ENCODE measurements at places on chromosomes 11 and 22.

DNA sequence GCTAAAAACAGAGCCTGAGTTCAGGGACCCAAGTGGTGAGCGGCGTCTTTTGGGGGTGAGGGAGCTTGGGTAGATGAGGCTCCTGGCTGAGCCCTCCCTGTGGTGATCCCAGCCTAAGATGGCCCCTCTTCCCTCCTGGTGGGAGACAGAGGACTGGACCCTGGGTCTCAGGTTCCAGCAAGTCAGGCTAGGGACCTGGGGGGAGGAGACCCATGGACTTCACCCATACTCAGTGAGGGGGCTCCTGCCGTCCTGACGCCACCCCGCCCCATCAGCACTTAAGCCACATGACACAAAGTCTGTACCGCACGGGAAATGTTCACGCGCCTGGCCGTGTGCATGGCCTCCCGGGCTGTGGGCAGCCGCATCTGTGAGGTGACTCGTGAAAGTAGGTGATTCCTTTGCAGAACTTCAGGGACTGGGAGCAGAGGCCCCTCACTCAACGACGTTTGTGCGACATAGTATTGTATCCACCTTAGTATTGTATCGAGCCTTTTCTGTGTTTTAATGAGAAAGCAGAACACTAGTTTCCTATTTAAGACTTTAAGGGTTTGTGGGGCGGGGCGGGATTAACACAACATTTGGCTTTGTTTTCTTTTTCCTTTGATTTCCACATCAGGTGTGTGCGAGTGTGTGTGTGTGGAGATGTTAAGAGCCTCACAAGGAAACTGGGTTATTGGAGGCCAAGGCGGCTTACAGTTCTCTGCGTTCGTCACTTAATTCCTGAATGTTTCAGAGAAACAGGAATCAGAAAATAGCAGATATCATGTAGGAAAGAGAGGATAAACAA is 18.4 kb upstream of the TMEM191C start:
- no peak for DNase-seq

GRCh38 chr22:37805810-37806277 is 1.9 kb upstream of the GCAT start:
- DNase-seq: no peak

GRCh38 chr22:50081426-50082196 is 3.6 kb downstream of the MLC1 start:
- no peak for DNase-seq

DNA sequence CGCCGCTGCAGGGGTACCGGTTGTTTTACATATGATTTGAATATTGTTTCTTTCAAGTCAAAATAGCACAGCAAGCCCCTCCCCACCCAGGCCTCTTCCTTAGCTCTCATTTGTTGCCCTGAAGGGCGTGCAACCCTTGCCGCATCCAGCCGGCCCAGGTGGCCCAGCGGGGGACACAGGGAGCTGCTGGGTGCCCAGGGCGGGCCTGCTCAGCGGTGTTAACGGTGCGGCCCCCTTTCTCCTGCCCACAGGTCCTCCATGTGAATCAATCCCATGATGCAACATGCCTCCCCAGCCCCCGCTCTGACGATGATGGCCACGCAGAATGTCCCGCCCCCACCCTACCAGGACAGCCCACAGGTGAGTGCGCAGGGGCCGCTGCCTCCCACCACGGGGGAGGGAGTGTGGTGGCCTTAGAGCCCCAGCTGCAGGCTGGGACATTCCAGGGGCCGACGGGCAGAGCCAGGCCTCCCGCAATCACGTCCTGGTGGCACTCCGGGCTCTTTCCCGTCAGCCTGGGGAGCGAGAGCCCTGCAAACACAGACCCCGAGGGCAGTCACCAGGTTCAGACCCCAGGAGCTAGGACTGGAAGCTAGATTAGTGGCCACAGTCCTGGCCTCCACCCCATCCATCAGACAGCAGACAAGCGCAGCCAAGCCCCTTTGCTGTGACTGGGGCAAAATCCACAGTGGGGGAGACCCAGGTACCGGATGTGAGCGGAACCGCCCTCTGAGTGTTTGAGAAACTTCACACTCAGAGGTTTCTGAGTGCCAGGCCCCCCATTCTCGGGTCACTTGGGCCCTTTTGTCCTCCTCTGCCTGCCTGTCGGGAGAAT is 144.8 kb downstream of the FEZ1 start:
- DNase-seq: no peak

DNA sequence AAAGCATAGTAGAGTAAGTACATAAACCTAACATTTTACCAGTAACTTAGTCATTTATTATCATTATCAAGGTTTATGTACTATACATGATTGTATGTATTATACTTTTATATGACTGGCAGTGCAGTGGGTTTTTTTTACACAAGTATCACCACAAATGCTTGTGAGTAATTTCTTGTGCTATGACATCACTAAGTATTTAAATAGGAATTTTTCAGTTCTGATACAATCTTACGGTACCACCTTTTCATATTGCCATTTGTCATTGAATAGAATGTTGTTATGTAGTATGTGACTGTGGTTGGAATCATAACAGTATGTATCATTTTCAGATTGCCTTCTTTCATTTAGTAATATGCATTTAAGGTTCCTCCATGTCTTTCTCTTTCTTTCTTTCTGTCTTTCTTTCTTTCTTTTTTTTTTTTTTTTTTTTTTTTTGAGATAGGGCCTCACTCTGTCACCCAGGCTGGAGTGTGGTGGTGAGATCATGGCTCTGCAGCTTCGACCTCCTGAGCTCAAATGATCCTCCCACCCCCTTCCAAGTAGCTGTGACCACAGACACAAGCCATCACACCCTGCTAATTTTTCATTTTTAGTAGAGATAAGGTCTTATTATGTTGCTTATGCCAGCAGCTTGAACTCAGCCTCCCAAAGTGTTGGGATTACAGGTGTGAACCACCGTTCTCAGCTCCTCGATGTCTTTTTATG is 18.6 kb downstream of the ATM start:
- DNase-seq: no peak

DNA sequence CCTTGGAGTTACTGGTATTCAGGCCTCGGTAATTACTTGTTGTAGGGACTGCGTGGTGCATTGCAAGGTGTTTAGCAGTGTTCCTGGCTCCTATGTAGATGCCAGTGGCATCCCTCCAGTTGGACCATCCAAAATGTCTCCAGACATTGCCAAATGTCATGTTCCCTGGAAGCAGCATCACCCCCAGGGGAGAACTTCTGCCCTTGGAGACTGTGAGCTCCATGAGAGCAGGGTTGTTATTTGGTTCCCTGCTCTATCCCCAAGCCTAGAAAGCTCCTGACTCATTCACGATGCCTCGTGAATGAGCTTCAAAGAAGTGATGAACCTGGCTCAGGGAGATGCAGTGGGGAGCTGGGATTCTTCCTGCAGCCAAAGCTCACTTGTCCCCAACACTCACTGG is 4.8 kb upstream of the CD248 start:
- DNase-seq: no peak

- DNase-seq: peak; percentile 80
Observed at GRCh38 chr11:75031224-75031753, 42.6 kb downstream of the NEU3 start.

- no peak for DNase-seq
Observed at GRCh38 chr22:34976886-34977285, 89.1 kb upstream of the ISX start.

DNA sequence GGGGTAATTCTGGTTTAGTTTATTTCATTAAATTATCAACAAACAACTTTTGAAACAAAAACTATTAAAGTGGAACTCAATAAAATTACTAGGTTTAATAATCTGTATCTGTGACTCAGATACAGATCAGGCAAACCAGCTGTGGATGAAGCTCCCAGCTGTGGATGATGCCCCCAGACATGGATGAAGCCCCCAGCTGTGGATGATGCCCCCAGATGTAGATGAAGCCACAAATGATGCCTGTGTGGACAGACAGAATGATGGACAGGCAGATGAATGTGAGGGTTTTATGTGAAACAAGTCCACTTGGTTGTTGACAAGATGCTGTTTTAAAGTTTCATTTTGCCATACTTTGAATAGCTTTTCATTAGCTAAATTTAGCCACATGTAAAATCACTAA is 5.8 kb upstream of the ZNF74 start:
- DNase-seq: no peak

DNA sequence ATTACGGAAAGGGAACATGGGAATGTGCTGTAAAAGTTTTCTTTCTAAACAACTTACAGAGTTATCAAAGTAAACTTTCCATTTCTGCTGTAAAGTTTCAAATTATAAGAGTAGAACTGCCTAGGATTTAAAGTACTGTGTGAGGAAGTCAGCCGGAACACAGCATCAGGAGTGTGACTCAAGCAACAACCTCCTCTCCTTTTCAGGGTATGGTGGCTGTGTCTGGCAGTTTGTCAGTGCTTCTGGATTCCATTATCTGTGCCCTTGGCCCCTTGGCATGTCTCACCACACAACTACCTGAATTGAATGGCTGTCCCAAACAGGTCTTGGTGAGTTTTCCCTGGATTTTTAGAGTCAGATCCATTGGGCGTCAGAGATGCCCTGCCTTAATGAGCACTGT is 6.9 kb upstream of the TOM1 start:
- no peak for DNase-seq

DNA sequence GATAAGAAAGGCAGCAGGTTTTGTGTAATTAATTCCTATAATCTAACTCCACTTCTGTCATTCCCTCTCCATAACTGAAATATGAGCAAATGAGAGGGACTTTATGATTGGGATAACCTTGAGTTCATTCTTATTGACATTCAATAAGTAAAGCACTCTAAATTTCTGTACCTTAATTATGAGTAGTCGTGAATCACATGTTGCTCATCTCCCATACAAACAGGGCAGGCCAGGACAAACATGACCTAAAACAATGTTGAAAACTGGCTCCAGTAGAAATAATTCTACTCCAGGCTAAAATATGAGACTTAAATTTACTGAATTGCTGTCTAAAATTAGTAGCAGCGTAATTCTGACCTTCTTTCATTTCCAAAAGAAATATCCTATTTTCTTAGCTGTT is 505.4 kb downstream of the NELL1 start:
- no peak for DNase-seq

DNA sequence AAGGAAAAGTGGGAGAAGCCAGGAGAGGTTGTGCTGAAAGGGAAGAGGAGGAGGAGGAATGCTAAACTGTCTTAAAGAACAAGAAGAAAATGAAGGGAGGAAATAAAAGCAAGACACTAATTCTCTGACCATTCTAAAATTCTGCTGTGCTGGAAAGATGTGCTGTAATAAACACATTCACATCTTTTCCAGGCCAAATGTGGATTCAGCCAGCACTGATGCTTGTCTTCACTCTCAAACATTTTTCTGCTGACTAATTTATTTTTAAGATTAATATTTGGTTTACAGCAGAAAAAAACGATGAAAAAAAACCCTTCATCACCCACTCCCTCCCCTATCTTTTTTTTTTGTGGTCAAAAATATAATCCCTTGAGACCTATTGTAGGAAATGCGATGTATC is 223.6 kb downstream of the SWAP70 start:
- no peak for DNase-seq

DNA sequence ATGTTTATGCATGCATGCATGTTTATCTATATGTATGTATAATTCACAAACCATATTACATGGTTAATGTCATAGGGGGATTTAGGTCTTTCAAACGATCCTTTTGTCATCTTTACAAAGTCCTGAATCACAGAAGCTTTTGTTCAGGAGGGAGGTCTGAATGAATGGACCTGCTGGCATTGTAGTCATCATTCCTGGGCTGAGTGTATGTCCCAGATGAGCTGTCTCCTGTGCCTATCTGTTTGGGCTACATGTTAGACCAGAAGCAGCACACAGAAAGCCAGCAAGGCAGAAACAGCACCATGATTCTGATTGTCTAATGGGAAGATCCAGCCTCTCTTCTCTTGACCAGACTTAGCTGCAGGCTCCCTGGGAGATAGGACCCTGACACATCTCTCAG is 69.5 kb downstream of the ADM start:
- no peak for DNase-seq

- DNase-seq: no peak
Observed at GRCh38 chr11:45105233-45105983, 41.0 kb upstream of the PRDM11 start.

DNA sequence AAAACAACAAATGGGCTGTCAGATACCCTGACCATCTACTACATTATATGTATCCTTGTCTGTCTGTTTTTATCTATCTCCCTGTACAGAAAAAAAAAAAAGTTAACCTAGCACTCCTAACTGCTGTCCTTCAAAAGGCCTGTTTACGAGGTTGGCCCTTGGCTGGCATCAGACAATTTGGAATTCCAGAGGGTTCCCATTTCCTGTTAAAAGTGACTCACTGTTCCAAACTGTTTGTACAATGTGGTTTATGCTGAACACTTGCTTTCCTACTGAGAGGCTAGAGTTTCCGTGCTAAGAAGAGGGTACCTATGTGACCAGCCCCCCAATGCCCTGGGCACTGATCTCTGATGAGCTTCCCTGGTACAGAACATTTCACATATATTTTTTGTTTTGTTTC is 65.9 kb upstream of the HMGXB4 start:
- peak; percentile 41 for DNase-seq

- DNase-seq: no peak
Observed at GRCh38 chr22:19398206-19398605, 33.3 kb downstream of the HIRA start.

- no peak for DNase-seq
Observed at GRCh38 chr11:38461751-38462150, 1863.7 kb upstream of the RAG2 start.

GRCh38 chr11:118845369-118845768 is 38.3 kb upstream of the CXCR5 start:
- no peak for DNase-seq

- no peak for DNase-seq
Observed at GRCh38 chr11:63910675-63911074, 6.3 kb downstream of the RCOR2 start.

DNA sequence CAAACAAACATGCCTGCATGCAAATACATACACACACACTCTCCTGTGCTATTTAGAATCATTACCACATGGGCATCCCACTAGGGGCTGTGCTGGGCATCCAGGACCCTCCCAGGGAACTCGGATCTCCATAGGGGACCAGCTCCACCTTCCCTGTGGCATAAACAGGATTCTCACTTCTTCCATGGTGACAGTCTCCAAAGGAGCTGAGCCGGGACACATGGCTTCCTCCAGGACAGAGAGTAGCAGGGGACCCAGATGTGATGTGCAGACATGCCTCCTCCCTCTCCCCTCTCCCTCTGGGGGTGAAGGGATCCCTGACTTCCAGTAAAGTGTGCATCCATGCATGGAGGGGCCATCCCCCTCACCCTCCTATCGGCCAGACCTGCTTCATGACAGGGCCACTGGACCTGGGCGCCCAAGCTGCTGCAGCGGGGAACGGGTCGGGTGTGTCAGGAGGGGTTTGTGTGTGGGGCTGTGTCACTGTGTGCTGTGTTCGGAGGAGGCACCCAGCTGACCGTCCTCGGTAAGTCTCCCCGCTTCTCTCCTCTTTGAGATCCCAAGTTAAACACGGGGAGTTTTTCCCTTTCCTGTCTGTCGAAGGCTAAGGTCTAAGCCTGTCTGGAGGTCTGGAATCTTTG is 33.4 kb downstream of the IGLL5 start:
- no peak for DNase-seq

GRCh38 chr11:100367892-100368291 is 319.2 kb upstream of the ARHGAP42 start:
- DNase-seq: no peak

- no peak for DNase-seq
Observed at GRCh38 chr11:92257536-92257935, 32.9 kb downstream of the FAT3 start.
